ENCODE measurements at places on chromosomes 6 and 20.

- no peak for DNase-seq
- H3K27ac ChIP-seq: no peak overlapping the region
- H3K4me3 ChIP-seq: no peak overlapping the region
Measured at GRCh38 chr6:12160326-12160725, 129.8 kb upstream of the EDN1 start.

GRCh38 chr20:1417273-1417672 is 24.4 kb upstream of the FKBP1A start:
- H3K4me1 ChIP-seq: peaks cover 7% of the 10 kb centered on the region
- peaks cover 3% of the 10 kb centered on the region for H3K36me3 ChIP-seq
- no peak overlapping the region for H3K4me3 ChIP-seq
- no peak for DNase-seq

DNA sequence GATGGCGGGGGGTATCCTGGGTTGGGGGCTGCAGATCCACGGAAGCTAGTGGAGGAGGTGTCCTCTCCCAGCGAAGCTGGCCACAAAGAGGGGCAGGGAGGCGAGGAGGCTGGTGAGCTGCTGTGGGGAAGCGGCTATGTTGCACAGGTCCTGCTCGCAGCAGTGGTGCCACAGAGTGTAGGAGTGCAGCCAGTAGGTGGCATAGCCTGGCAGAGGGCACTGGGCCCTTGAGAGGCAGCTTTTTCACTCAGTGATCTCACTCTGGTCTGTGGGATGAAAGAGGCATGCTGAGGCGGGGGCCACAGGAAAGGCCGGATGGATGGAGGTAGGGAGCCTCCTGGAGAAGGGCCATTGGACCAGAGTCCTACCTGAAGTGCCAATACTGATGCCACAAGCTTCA is 2.9 kb upstream of the LY6G6D start:
- no peaks in the 10 kb centered on the region for H3K36me3 ChIP-seq
- peaks cover 26% of the 10 kb centered on the region for H3K4me1 ChIP-seq
- peak; percentile 30 for DNase-seq
- peaks cover 13% of the 10 kb centered on the region for H3K27me3 ChIP-seq

- DNase-seq: no peak
- no peak overlapping the region for H3K4me3 ChIP-seq
- peaks cover 8% of the 10 kb centered on the region for H3K27me3 ChIP-seq
Measured at GRCh38 chr20:13174402-13174801, 46.7 kb upstream of the ISM1 start.

GRCh38 chr6:33694401-33694931 is 17.0 kb downstream of the UQCC2 start:
- H3K27ac ChIP-seq: peak overlapping the region; percentile 97
- H3K36me3 ChIP-seq: peaks cover 87% of the 10 kb centered on the region
- peaks cover 82% of the 10 kb centered on the region for H3K4me1 ChIP-seq
- H3K27me3 ChIP-seq: no peaks in the 10 kb centered on the region

DNA sequence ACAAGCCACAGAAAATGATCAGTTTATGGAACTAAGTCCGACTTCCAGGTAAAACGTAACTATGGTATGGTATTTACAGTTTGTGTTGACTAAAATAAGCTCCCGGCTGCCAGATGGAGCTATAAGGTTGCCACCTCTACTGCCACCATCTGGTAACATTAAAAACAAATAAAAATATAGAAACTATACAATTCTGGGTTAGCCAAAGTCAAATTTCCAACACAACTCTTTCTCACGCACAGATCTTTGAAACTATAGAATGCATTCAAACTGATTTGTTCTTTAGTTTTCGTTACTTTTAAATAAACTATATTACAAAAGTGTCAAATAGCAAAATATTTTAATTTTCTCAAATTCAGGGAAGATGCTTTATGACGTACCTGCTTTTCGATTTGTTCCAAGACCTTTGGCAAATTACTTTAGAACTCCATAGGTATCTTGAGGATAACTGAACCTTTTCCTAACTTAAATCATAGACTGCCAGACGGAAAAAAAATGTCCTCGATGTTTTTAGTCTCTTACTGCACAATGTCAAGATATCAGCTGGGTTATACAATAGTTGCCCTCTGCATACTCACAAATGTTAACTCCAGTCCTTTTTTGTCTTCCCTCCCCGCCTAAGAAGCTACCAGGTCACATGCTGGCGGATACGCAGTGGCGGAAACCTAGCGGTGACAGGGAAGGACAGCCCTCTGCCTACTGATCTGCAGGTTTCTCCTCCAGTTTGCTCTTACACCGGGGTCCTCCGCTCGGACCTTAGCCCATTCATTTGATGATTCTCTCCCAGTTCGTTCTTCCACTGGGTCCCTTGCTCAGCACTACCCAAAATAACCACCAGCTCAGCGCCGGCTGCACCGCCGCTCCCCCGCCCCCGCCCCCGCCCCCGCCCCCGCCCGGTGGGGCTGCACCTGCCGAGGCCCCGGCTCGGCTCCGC is 888 bp downstream of the SLC17A5 start:
- DNase-seq: peak; percentile 80
- peaks cover 38% of the 10 kb centered on the region for H3K4me1 ChIP-seq

DNA sequence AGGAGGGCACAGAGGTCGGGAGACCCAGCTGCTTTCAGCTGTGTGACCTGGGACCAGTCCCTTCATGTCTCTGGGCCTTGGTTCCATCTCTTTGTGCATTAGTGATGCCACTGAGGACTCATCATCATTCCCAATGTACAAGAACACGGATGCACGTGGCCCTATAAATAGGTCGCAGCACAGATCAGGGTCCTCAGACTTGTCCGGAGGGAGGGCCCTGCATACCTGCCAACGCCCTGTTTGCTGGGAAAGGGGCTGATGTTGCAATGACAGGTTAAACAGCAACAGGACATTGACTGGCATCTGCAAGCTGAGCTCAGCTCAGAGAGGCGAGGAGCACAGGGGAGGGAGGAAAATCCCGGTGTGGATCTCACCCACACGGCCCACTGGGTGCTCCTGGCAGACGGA is 21.8 kb downstream of the TGM2 start:
- no peak overlapping the region for H3K4me3 ChIP-seq
- no peaks in the 10 kb centered on the region for H3K36me3 ChIP-seq
- no peak overlapping the region for H3K27ac ChIP-seq

- DNase-seq: peak; percentile 85
- peak within 1 kb of the TSS; percentile 73 for H3K27ac ChIP-seq
- peaks cover 20% of the 10 kb centered on the region for H3K27me3 ChIP-seq
- peaks cover 16% of the 10 kb centered on the region for H3K36me3 ChIP-seq
- H3K4me1 ChIP-seq: peaks cover 33% of the 10 kb centered on the region
- H3K4me3 ChIP-seq: peak within 1 kb of the TSS; percentile 79
Measured at GRCh38 chr6:15662326-15663129, at the start of gene DTNBP1. DTNBP1 (minus strand) TSS chr6:15663028; CDS start chr6:15662869, 159 bp downstream.

DNA sequence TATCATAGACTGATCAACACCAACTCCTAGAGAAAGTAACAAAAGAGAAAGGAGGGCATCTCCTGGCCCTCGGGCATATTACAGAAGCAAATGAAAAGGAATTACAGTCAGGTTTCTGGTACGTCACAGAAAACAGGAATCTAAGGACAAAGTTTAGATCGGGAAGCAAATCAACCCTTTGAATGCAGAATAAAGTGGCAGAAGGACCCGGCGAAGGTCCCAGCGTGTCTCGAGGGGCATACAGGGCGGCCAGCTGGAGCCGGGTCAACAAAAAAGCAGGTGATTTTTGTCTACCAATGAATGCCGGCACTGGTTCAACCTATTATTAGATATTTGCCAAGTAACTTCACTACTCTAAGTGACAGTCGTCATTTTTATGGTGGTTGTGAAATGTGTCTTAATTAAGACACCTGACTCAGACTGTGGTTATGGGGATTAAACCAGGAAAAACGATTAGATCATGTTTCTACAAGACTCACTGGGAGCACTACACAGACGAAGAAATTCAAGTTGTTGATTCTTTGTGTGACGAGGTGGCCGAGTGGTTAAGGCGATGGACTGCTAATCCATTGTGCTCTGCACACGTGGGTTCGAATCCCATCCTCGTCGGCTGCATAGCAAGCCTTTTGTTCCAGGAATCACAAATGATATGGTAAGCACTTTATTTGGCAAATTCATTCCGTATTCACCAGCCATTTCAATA is 12.4 kb upstream of the ZSCAN9 start:
- H3K27ac ChIP-seq: no peak overlapping the region
- peaks cover 14% of the 10 kb centered on the region for H3K36me3 ChIP-seq
- DNase-seq: peak; percentile 42
- H3K4me1 ChIP-seq: peaks cover 34% of the 10 kb centered on the region

- H3K4me1 ChIP-seq: no peaks in the 10 kb centered on the region
- H3K36me3 ChIP-seq: no peaks in the 10 kb centered on the region
- H3K27me3 ChIP-seq: peaks cover 15% of the 10 kb centered on the region
- no peak overlapping the region for H3K4me3 ChIP-seq
- H3K27ac ChIP-seq: no peak overlapping the region
Measured at GRCh38 chr6:43970068-43970912, 157.0 kb downstream of the MRPL14 start.

- H3K4me3 ChIP-seq: no peak overlapping the region
- H3K27me3 ChIP-seq: no peaks in the 10 kb centered on the region
- no peak for DNase-seq
- H3K36me3 ChIP-seq: peaks cover 21% of the 10 kb centered on the region
- peaks cover 1% of the 10 kb centered on the region for H3K4me1 ChIP-seq
Measured at GRCh38 chr20:37801921-37802320, 101.0 kb upstream of the VSTM2L start.

DNA sequence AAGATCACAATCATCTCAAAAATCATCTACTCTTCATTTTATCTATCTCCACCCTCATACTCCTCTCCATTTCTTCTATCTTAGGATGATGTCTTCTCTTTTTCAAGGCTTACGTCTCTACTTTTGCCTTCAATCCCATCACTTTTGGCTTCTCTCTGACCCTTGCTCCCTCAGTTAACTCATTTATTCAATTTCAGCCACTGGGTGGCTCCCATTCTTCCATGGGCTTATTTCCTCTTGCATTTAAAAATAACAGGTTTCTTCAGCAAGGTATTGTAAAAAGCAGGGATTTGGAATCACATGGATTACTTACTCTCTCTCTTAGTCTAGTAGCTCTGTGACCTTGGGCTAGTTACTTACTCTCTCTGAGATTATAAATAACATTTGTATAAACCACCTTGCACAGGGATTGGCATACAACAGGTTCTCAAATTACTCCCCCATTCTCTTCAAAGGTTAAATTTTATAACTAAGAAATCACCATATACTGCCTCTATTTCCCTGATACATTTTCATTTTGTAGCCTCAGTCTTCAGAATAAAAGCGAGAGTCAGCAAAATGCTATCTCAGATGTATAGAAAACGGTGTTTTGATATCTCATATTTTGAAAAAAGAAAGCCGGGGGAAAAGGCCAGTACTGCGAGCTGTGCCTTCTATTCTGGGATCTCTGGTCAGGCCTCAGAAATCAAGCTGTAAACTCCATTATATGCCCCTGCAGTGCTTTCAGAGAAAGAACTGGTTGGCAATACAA is 5.5 kb downstream of the ZSCAN12 start:
- DNase-seq: no peak
- H3K27me3 ChIP-seq: no peaks in the 10 kb centered on the region
- peaks cover 80% of the 10 kb centered on the region for H3K36me3 ChIP-seq
- no peak overlapping the region for H3K27ac ChIP-seq

DNA sequence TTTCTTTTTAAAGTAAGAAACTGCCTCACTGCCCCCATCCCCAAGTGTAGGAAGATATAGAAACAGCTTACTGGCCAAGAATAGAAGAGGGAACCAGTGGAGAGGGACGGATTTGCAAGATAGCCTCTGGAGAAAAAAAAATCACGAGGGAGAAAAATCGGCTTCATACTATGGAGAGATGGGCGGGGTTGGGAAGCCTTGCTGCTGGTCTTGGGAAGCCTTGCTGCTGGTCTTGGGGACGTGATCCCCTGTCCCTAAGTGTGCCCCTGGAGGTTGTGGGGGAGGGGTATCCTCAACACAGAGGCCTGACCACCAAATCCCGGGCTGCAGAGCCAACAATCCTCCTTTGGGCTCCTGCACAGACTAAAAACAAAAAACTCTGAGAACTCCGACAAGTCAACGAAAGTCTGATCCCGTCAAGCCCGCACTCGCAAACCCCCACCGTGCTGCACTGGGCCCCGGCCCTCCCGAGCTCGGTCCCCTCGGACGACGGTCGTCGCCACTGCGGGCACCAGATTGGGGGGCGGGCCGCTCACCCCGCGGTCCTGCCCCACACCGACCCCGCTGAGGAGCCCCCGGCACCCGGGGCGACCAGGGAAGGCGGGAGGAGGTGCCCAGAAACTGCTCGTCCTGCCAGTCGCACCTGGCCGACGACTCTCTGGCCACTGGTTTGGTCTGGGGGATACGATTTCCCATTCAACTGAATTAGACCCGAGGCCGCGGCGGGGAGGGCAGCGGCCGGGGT is 750 bp downstream of the MAP7 start:
- H3K36me3 ChIP-seq: no peaks in the 10 kb centered on the region
- peaks cover 58% of the 10 kb centered on the region for H3K27me3 ChIP-seq
- no peak for DNase-seq
- H3K4me3 ChIP-seq: peak overlapping the region; percentile 60
- H3K4me1 ChIP-seq: peaks cover 12% of the 10 kb centered on the region

- H3K4me1 ChIP-seq: no peaks in the 10 kb centered on the region
- H3K27ac ChIP-seq: no peak overlapping the region
- no peak for DNase-seq
- H3K27me3 ChIP-seq: no peaks in the 10 kb centered on the region
Measured at GRCh38 chr20:16363506-16364319, 209.5 kb downstream of the KIF16B start.

GRCh38 chr20:47670913-47671312 is 114.4 kb downstream of the SULF2 start:
- H3K27ac ChIP-seq: no peak overlapping the region
- no peaks in the 10 kb centered on the region for H3K4me1 ChIP-seq
- H3K27me3 ChIP-seq: no peaks in the 10 kb centered on the region
- no peaks in the 10 kb centered on the region for H3K36me3 ChIP-seq
- H3K4me3 ChIP-seq: no peak overlapping the region
- DNase-seq: no peak

GRCh38 chr6:73264446-73264845 is 1.4 kb upstream of the KHDC1 start:
- H3K27me3 ChIP-seq: no peaks in the 10 kb centered on the region
- peak overlapping the region; percentile 78 for H3K4me3 ChIP-seq
- peaks cover 22% of the 10 kb centered on the region for H3K36me3 ChIP-seq
- H3K4me1 ChIP-seq: peaks cover 28% of the 10 kb centered on the region
- no peak for DNase-seq

GRCh38 chr6:166364456-166364855 is 18.3 kb downstream of the MPC1 start:
- H3K27ac ChIP-seq: no peak overlapping the region
- DNase-seq: no peak
- peaks cover 10% of the 10 kb centered on the region for H3K36me3 ChIP-seq

- peaks cover 16% of the 10 kb centered on the region for H3K4me1 ChIP-seq
- no peak overlapping the region for H3K27ac ChIP-seq
- peak overlapping the region; percentile 38 for H3K4me3 ChIP-seq
- H3K27me3 ChIP-seq: no peaks in the 10 kb centered on the region
Measured at GRCh38 chr6:25223490-25223991, 55.6 kb upstream of the CARMIL1 start.

GRCh38 chr20:32206760-32207625 is 550 bp downstream of the PLAGL2 start:
- H3K36me3 ChIP-seq: peaks cover 45% of the 10 kb centered on the region
- DNase-seq: peak; percentile 26
- H3K4me1 ChIP-seq: peaks cover 86% of the 10 kb centered on the region
- no peaks in the 10 kb centered on the region for H3K27me3 ChIP-seq
